Non-pigmented ciliary epithelial cell (primary cell): ENCODE measurements at places on chromosomes 3 and 15.

DNA sequence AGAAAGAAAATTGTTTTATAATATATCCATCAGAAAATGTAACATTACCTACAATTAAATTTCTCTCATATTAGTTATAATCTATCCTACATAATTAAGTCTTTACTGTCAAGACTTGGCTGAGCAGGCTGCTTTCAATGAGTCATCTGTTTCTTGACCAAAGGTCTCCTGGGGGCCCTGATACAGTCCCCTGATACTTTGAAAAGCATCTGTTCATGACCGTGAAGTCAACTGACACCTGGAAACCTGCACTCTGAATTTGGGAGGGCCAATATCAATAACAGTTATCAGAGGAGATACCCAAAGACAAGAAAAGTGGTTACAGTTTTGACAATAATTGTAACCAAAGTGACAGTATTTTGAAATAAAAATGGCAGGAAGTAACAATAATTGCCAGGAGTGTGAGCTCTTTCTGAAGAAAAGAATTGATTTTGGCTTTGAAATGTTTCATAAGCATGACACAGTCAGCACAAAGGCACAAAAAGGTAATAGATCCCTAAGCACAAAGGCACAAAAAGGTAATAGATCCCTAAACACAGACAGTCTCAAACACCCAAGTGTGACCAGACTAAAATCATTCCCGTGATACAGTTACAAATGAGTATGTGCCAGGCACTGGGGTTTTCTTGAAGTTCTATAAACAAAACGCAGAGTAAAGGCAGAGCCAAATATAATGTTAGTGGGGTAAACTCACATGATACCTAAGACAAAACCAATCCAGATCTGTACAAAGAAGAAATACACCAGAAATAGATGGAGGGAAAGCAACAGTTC, 260.7 kb downstream of the PLOD2 start:
- no peak for DNase-seq

DNA sequence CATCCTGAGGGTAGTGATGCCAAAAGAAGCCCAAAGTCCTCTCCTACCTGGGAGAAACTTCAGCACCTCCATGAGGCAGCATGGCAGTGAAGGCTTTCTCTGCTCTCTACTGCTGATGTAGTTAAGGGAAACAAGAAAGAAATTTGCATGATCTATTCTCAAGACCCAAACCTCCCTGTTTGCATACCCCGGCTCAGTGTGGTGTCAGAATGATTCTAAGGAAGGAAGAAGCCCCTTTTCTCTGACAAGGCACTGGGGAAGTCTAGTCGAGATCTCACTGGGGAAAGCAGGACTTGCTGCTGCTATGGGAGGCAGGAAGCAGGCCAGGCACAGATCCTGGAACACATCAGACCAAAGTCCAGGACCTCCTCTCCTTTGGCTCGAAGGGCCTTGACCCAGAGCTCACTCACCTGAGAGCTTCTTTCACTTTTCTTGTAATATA, 89.4 kb upstream of the ICE2 start:
- no peak for DNase-seq

GRCh38 chr15:81182031-81182755, 14.5 kb upstream of the IL16 start:
- no peak for DNase-seq

DNA sequence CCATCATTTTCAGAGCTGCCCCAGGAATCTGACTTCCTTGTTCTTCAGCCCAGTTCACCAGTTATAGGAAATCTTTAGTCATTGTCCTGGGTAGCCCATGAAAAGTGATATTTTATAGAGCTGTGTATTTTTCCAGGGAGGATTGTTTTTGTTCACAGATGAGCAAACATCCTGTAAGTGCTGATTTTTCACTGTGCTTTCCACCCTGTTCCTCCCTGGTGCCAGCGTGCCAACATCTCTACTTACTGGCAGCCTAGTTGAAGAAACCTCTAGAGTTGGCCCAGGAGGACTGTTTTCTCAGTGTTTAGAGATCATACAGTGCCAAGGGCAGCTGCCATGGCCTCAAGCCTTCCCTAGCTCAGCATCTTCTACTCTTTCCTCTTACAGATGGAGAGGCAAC, 41.3 kb downstream of the ST6GAL1 start:
- DNase-seq, result no peak

GRCh38 chr3:111070772-111071256, 802 bp upstream of the NECTIN3 start:
- no peak for DNase-seq

- DNase-seq, result no peak
Observed at GRCh38 chr3:8644748-8645390, at the start of gene SSUH2. Gene SSUH2, minus strand, starts transcription at chr3:8644798. Its CDS starts 40 bp downstream, at chr3:8644758.

- DNase-seq, result no peak
Observed at GRCh38 chr15:93118904-93119303, 29.9 kb upstream of the RGMA start.

- no peak for DNase-seq
Observed at GRCh38 chr15:69472046-69472445, 19.4 kb downstream of the RPLP1 start.

DNA sequence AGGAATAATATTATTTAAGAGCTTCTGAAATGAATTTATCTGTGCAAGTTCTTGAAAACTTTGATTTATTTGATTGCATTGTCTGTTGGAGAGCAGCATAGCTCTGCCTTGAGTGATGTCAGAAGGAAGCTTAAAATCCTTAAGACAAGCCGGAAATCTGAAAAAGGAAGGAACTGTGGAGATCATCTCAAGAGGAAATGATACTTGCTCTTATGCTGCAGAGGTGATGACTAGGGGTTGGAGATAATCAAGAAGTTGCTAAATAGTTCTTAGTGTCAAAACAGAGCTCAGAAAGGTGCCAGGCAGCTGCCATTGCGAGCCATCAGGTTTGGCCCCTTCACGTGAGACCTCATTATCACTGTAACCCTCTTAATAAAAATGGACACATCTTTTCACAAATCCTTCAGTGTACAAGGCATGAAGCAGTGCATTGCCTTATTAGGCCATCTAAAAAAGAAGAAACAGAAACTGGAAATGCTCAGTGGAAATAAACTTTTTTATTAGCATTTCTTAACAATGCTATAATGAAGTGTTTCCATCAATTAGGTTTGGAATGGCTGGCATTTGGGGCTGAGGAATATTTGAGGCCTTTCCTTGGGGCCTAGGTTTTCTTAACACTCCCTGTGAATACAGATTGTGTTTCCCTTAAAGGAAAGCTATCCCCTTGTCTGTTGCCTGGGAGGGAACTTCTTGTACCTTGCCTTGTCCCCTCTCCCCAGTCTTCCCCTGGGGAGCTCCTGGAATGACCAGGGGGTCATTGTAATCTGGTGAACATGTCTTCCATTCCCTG, 34.5 kb upstream of the VILL start:
- no peak for DNase-seq

DNA sequence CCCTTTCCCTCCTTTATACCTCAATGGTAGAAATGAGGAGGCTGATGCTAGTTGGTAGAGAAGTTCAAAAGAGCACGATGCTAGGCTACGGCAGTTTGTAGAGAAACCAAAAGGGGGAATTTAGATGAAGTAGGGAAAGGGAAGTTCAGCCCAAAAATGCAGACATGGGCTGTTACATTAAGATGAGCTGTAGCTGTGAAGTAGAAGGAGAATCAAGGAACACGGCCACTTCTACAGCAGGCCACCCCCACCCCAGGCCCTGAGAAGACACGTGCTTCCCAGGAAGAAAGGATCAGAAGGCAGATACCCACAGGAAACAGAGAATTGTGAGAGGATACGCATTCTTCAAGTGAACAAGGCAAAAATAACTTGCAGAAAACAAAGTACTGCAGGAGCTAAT, 2.1 kb upstream of the PARP14 start:
- DNase-seq, result no peak

DNA sequence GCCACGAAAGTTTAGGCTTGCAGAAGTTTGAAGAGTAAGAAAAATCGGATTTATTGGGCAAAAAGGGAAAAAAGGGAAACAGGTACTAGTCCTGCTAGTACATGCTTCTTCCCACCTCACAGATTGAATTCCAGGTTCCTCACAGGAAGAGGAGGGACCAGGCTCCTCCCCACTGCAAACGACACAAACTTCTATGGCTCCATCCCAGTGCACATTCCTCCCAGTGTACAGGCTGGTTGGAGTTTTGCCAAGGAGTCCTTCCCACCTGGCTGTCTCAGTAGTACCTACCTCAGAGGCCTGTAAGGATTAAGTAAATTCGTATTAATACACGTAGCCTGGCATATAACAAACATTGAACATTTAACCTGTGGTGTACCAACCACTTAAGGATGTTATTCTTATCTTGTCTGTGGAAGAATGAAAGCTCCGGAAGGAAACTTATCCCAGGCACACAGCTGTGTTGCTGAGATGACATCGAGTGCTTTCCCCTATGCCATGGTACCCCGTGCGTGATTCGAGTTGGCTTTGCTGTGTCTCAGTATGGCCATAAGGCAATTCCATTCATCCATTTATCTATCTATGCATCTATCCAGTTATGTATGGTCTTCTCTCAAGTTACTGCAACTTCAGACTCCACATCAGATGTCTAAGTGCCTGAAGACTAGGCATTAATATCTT, 294.3 kb downstream of the LRTM1 start:
- no peak for DNase-seq

- no peak for DNase-seq
Observed at GRCh38 chr3:171890398-171890797, 47.2 kb downstream of the TMEM212 start.

DNA sequence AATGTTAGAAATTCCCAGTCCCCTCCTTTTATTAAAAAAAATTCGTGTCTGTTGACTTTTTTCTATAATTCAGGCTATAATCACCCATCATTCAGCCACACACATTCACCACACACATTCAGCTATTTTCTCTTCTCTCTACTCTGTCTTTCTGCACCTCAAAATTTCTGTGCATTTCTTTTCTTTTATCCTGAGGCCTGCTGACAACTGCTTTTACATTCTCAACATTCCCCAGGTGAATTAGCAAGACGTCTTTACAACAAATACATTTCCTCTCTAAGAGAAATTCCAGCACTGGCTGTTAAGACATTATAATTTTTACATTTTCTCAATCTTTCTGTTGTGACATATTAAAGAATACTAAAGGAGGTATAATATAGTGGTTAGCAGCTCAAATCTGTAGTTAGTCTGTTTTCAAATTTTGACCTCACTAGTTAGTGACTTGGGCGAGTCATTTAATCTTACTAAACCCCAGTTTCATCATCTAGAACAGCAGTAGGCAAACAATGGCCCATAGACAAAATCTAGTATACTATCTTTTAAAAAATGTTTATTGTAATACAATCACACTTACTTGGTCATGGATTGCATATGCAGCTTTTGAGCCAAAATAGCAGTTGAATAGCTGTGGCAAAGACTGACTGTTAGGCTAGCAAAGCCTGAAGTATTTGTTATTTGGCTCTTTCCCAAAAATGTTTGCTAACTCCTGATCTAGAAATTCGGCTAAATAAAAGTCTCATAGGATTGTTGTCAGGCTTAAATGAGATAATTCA, 350.7 kb downstream of the NSUN3 start:
- DNase-seq, result peak; percentile 34

GRCh38 chr15:57440799-57441198, 64.5 kb downstream of the CGNL1 start:
- DNase-seq, result peak; percentile 86

GRCh38 chr3:197171481-197172067, 126.8 kb downstream of the DLG1 start:
- no peak for DNase-seq

DNA sequence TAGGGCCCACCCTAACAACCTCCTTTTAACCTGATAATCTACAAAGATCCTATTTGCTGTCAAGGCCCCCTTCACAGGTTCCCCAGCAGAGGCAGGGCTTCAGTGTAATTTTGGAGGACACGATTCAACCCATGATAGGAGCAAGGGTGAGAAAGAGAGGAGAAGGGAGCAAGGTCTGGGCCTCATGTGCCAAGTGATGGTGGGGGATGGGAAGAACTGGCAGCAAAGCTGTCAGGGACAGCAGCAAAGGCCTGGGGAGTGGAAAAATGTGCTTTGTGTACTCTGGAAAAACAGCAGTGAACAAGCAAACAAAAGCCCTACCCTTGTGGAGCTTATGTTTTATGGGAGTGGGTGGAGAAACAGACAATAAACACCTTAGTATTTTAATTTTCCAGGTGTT, 2.7 kb upstream of the GALNT15 start:
- no peak for DNase-seq

DNA sequence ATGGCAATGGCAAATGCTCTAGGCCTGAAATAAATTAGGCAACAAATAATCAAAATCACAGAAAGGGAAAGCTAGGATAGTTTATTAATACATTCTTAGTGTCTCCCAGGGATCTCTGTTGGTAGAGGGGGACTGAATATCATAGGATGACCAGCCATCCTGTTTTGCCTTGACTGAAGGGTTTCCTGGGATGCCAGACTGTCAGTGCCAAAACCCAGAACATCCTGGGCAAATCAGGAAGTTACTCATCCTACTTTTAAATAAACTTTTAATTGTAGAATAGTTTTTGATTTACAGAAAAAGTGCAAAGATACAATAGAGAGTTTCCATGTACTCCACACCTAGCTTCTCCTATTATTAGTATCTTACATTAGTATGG, 21.8 kb upstream of the SIAH2 start:
- DNase-seq, result no peak

- DNase-seq, result no peak
Observed at GRCh38 chr3:187340578-187340977, 27.6 kb upstream of the RTP4 start.

GRCh38 chr3:42172047-42172654, 81.0 kb downstream of the TRAK1 start:
- no peak for DNase-seq

DNA sequence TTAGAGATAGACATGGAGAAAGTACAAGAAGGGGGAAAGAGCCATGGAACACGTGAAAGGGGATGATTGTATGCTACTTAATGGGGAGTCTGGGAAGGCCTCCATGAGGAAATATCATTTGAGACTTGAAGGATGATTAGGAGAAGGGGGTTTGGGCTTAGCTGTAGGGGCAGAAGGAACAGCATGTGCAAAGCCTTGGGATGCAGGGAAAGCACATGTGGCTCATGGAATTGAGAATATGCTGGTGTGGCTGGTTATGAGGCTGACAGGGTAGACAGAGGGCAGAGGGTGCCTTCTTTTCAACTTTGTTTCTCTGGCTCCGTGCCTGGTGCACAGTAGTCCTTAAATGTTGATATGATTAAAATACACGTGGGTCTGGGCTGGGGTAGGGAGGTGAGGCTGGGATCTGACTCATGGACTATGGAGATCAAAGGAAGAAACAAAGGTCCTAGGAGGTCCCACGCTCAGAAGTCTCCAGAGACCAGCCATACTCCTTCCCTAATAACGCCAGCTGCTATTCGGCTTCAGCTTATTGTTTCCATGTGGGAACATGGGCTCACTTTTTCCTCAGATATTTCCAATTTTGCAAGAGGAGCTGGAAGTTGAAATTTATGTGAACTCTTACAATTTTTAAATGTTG, 1.1 kb downstream of the GTF2E1 start:
- no peak for DNase-seq

GRCh38 chr3:47430606-47431005, 45.1 kb downstream of the SCAP start:
- no peak for DNase-seq

DNA sequence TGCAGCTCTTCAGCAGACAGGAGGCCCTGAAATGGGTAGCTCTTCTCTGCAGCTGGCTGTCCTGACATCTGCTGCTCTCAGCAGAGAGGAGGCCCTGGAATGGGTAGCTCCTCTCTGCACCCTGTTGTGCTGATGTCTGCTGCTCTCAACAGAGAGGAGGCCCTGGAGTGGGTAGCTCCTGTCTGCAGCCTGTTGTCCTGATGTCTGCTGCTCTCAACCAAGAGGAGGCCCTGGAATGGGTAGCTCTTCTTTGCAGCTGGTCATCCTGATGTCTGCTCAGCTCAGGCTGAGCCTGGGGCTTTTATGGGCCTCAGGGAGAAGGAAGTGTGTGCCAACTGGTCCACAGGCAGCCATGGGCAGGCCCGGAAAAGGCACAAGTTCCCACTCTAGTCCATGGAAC, 66.6 kb downstream of the PIK3CB start:
- no peak for DNase-seq

- no peak for DNase-seq
Observed at GRCh38 chr3:15823092-15823491, 25.3 kb upstream of the ANKRD28 start.
